ENCODE measurements at places on chromosomes 16 and 17.
A peak's percentile ranks its signal among the peaks of the same experiment; 100 is the strongest.

DNA sequence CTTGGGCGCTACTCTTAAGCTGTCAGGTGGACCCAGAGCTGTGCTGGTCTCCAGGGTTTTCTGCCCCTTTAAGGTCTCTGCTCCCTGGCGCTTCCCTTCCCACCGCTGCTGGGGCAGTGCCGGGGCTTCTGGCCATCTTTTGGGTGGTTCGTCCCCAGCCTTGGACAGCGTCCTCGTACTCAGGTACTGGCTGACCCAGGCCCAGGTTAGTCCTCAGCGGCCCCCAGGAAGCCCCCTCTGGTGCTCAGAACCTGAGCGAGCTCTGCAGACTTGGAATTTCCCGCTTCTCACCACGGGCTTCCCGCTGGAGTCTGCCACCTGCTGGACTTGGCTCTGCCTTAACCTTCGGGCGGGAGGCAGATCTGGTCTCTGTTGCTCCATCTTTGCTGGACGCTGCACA lies 94.1 kb upstream of the ZNF750 start:
- peak; percentile 10 for DNase-seq

GRCh38 chr16:84052071-84052622 lies 9.6 kb upstream of the SLC38A8 start:
- DNase-seq: no peak

- no peak for DNase-seq
Observed at GRCh38 chr16:66871840-66872239, 8.5 kb upstream of the PDP2 start.

- peak; percentile 39 for DNase-seq
Observed at GRCh38 chr17:35612924-35613521, 25.9 kb downstream of the AP2B1 start.

- DNase-seq: no peak
Observed at GRCh38 chr17:6413065-6413464, 21.9 kb downstream of the AIPL1 start.

DNA sequence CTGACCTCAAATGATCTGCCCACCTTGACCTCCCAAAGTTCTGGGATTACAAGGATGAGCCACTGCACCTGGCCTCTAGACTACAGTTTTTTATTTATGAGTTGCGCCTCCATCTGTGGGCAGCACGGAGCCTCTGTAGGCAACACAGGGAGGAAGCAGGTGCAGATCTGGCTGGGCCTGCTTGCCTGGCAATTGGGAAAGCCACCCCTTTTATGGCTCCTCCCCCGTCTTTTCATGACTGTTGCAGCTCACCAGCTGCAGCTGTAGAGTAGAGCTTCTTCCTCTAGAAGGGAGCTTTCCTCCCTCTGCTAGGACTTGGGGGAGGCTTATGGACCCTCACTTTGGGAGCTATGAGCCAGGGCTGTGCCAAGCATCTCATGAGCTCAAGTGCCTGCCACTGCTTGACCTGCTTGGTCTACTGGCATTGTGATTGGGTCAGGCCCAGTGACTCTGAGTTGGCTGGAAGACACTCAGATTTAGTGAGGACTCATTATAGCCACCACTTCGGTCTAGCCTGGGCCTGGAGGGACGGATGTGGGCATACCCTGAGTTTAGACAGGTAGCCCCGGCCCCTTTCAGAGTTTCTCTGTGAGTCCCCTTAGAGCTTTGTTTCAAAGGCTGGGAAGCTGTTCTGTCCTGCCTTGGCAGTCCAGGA lies 6.9 kb upstream of the SLC7A6 start:
- no peak for DNase-seq

GRCh38 chr16:16780588-16780987 lies 401.6 kb downstream of the NPIPA7 start:
- DNase-seq: no peak

- no peak for DNase-seq
Observed at GRCh38 chr17:81844327-81844851, 9.5 kb upstream of the PPP1R27 start.

GRCh38 chr17:49596613-49597244 lies 21.1 kb downstream of the NXPH3 start:
- DNase-seq: no peak

DNA sequence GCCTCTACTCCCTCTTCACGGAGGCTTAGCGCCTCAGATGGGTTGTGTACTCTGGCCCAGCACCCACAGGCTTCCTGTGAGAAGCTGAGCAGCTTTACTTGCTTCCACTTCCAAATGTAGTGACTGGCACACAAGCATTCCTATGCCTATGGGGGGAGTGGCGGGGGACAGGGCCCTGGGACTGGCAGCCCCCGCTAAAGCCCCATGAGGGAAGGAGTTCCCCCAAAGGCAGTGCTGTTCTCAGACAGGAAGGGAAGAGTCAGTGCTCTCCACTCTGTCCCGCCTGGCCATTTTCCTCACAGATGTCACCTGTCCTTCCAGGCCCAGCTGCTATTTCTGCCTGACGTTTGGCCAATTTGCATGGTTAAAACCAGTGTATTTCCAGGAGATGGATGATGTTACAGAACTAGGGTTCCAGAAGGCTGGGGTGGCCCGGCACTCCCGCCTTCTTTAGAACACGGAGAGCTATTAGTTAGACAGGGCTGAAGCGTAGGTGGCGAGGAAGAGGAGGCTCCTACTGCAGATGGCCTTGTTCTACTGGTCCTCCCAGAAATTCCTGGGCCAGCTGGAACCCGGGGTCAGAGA lies 83.9 kb upstream of the FBXO47 start:
- DNase-seq: no peak

- no peak for DNase-seq
Observed at GRCh38 chr17:3761036-3761917, 37.6 kb downstream of the HASPIN start.

- DNase-seq: no peak
Observed at GRCh38 chr17:61878984-61879612, 15.8 kb upstream of the BRIP1 start.

DNA sequence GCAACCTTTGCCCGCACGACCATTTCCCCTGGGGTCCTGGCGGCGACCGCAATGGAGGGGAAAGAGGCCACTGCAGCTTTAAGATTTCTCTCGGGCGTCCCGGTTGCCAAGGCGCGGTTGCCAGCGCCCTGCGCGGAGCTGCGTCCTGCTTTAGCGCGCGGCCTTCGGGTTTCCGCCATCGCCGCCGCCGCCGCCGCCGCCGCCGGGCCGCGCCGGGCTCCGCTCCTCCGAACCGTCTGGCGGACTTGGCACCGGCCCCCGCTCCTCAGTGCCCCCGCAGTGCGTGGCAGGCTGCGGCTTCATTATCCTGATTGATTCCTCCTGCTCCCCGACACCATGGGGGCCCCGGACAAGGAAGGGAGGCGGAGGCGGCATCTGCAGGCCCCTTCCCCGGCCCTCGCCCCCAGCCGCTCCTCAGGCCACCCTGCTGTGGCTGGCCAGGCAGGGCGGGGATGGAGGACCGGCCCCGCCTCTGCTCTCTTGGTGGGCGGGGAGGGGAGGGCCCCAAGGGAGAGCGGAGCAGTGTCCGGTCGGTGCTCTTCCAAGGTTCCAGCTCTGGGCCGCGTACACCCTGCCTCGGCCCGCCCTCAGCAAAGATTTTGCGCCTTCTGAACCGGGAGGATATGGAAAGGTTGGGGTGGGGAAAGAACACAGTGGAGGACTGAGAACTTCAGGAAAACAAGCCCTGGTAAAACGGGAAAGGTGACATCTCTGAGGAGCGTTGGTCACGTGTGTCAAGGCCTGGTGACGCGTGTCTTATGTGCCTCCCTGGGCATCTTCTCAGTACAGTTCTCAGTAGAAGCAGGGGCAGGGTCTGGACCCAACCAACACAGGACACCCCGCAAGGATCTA lies 34.0 kb downstream of the NEUROD2 start:
- DNase-seq: peak; percentile 33

GRCh38 chr16:86575754-86576557 lies 2.4 kb upstream of the FOXL1 start:
- DNase-seq: peak; percentile 48

DNA sequence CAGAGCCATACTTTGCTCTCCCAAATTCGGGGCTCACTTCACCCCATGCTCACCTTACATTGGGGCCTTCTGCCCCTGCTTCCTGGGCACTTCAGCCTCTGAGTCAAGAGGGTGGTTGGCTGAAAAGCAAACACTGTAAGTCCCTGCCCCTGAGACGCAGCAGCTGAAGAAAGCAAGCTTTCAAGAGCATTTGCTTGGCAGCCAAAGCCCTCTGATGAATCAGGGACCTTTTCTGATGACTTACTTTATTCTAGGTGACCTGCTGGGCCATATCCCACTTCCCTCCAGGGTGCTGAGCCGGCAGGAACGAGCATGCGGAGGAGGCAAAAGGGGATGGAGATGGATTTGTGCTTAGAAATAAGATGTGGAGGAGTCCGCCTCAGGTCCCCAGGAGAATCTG lies 147.0 kb upstream of the TNRC6C start:
- no peak for DNase-seq

DNA sequence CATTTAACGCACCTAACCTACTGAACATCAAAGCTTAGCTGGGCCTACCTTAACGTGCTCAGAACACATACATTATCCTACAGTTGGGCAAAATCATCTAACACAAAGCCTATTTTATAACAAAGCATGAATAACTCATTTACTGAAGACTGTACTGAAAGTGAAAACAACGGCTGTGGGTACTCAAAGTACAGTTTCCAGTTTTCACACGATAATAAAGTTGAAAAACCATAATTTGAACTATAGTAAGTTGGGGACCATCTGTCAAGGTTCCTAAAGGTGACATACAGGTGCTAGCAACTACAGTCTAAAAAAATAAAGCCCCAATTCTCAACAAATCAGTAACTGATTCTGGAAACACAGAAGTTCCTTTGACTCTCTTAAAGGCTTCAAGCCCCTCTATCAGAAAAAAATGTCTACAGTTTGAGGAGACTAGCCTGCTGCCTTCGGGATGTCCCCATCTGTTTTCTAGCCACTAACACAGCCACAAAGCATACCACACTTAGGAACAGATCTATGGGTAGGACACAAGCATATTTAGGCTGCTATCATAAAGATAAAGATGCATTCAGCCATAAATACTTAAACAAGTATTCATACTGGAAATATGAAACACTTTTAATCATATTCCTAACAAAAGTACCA lies 71.3 kb downstream of the KANSL1 start:
- no peak for DNase-seq

GRCh38 chr16:49932946-49933345 lies 77.0 kb upstream of the ZNF423 start:
- DNase-seq: no peak

GRCh38 chr16:72785886-72786285 lies 262.0 kb downstream of the ZFHX3 start:
- no peak for DNase-seq

- DNase-seq: no peak
Observed at GRCh38 chr17:32567511-32567910, 80.7 kb downstream of the CDK5R1 start.

GRCh38 chr17:68296217-68297191 lies 5.2 kb downstream of the ARSG start:
- no peak for DNase-seq

DNA sequence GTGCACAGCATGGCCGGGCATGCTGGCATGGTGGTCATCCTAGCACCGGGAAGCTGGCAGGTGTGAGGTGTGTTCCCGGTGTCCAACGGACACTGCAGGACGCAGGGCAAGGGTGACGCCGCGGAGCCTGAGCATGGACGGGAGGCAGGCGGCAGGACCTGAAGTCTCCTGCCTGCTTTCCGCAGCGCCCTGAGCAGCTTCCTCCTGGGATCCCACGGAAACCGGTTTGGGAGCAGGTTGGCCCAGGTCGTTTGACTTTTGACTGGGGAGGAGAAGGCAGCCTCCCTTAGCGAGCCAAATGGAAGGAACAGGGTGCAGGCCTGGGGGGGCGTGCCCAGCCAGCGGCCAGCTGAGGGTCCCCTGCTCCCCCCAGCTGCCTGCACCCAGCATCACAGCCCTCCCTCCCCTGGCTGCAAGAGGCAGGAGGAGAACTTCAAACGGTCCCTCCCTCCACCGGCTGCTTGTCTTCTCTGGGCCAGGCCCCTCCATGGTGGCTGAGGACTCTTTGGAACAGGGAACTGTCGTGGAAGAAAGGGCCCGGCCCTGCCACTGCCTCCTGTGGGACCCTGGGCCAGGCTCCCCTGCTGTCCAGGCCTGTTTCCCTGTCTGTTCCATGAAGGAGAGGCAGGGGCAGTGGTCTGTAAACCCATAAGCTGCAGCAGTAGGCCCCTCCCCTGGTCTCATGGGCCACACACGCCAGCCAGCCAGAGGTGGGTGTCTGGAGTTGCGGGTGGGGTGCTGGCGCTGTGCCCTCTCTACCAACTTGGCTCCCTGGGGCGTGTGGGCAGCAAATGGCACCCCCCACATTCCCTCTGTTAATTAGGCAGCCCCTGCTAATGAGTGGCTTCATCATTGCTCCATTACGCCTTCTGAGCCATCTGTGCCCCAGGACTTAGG lies 7.8 kb upstream of the ADGRG1 start:
- no peak for DNase-seq

DNA sequence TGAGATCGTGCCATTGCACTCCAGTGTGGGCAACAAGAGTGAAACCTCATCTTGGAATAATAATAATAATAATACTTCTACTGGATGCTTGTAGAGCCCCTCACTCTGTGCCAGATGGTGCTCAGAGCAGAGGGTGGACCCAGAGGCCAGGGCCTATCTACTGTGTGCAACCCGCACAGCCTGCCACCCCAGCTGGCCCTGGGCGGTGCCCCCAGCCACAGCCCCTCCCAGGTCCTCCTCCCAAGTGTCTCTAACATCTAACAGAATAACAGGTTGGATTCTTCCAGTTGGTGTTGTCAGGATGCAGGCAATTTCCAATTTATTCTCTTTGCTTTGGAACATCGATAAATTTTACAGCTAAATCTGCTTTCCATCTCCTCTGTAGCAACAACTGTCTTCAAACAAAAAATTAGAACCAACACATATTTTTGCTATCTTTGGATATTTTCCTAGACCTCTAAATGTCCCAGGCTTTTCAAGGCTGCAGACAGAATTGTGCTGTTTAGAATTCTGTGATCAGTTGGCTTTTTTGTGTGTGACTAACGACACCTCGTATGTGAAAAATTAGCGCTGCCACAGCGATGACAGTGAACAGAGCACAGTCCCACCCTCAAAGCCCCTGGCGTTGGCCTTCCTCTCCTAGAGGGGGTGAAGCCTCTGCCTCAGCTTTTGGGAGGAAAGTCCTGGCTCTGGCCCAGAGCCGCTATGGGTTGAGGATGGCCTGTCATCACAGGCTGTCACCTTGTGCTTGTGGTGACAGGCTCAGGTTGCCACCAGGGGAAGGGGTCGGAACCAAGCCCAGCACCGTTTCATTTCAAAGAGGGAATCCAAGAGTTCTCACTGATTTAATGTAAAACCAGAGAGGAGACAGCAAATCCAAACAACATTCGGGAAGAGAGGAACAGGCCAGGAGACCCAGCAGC lies 7.6 kb upstream of the EVPL start:
- DNase-seq: no peak

DNA sequence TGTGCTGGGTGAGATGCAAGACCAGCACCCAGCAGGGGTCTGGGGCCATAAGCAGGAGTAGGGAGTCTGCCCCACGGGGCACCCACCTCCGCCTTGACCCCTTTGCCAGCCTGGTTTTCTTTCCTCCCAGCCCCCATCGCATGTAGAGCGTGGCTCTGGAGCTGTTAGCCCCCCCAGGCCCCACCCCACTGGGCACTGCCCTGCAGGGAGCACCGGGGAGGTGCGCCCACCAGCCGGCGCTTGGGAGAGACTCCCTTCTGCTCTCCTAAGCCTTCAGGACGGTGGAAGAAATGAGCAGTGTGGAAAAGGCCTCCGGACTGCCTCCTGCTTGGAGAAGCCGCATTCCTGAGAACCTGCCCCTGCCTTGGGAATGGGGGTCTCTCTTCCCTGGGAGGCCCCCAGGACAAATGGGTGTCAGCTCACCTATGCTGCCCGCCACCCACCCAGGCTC lies 186.2 kb downstream of the IRF8 start:
- no peak for DNase-seq

All from activated naive CD4-positive, alpha-beta T cell treated with anti-CD3 and anti-CD28 coated beads, Interleukin-2, amount 50 U/mL, for 16 hours (primary cell).